CD8-positive, alpha-beta memory T cell (primary cell): ENCODE measurements at places on chromosomes 2 and 18. TPM values are rescaled to one million over a fixed set of nuclear protein-coding genes. Genes with fewer than 3 reads are reported as not detected.

- H3K27me3 ChIP-seq, result no peaks in the 10 kb centered on the region
- DNase-seq, result no peak
- no peaks in the 10 kb centered on the region for H3K36me3 ChIP-seq
- no peak overlapping the region for H3K27ac ChIP-seq
- H3K4me1 ChIP-seq, result no peaks in the 10 kb centered on the region
- H3K4me3 ChIP-seq, result no peak overlapping the region
Measured at GRCh38 chr2:118371515-118371914, 283.2 kb downstream of the INSIG2 start.

Gene B3GNT7
- 0.13 TPM for total RNA-seq

DNA sequence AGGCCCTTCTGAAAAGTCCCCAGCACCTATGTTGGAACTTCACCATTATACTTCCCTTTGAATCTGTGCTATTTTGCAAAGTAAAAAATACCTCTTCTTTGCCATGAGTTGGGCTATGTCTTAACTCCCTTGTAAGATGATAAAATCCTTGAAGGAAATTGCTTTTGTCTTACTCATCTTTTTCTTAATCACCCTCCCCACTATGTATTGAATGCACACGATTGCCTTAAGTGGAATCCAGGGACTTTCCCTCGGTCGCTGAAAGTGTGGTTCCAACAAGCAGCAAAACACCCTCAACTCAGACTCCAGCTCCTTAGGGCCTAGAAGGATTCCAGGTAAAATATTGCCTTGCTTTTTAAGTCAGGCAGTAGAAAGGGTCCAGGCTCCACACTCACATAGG lies 173.2 kb upstream of the ARL4C start:
- H3K4me3 ChIP-seq, result no peak overlapping the region
- no peaks in the 10 kb centered on the region for H3K4me1 ChIP-seq
- H3K36me3 ChIP-seq, result no peaks in the 10 kb centered on the region
- H3K27ac ChIP-seq, result no peak overlapping the region

DNA sequence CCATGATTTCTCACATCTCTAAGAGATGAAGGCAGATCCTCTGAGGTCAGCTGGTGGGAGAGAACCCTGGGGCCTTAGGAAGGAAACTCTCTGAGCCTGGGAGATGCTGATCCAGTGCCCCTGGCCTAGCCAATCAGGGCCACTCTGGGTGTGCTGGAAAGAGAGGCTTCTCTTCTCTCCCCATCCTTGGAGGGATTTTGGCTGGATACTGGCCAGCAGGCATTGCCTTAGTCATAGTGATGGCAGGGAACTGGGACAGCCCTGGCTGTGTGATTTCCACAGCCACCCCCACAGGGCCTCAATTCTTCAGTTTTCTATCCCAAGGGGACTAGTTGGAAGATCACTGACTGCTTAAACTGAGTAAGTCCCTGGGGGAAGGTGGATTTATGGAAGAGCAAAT lies 26.6 kb upstream of the PLB1 start:
- no peaks in the 10 kb centered on the region for H3K27me3 ChIP-seq
- no peaks in the 10 kb centered on the region for H3K36me3 ChIP-seq
- no peak for DNase-seq
- no peak overlapping the region for H3K4me3 ChIP-seq

DNA sequence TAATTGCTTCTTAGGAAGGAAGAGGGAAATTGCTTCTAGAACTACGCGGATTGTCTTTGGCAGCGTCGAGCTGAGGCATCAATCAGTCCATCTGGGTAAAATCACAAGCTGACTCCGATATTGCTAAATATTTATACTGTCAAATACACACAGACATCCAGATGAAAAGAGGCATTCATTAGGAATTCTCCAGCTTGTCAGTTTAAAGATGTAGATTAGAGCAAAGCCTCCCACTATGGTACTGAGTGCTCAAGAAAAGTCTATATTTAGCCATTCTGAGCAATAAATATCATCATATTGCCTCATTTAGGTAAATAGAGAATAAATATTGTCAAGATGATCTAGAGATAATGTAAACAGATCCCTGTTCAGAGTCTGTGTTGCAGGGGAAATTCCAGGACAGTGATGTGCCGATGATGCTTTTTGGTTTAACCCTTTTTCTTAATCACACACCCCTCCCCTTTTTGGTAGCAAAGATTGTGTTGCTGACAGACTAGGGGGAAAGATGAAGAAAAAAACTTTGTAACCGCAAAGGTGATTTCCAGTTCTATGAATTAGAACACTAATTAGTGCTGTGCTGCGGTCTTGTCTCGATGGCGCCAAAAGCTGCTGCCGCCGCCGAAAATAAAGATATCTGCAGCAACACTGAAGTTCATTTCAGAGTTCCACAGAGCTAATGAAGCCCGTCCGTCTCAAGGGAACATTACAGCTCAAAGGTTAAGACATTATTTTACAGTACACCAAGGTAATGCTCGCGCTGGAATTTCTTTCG lies 171.8 kb downstream of the PTGR3 start:
- no peaks in the 10 kb centered on the region for H3K36me3 ChIP-seq
- H3K27me3 ChIP-seq, result no peaks in the 10 kb centered on the region
- H3K4me1 ChIP-seq, result no peaks in the 10 kb centered on the region
- H3K4me3 ChIP-seq, result no peak overlapping the region
- DNase-seq, result no peak

GRCh38 chr2:120804459-120804858 lies 68.8 kb downstream of the GLI2 start:
- H3K27ac ChIP-seq, result no peak overlapping the region
- no peaks in the 10 kb centered on the region for H3K27me3 ChIP-seq
- no peak overlapping the region for H3K4me3 ChIP-seq
- no peak for DNase-seq
- no peaks in the 10 kb centered on the region for H3K36me3 ChIP-seq
- H3K4me1 ChIP-seq, result no peaks in the 10 kb centered on the region

DNA sequence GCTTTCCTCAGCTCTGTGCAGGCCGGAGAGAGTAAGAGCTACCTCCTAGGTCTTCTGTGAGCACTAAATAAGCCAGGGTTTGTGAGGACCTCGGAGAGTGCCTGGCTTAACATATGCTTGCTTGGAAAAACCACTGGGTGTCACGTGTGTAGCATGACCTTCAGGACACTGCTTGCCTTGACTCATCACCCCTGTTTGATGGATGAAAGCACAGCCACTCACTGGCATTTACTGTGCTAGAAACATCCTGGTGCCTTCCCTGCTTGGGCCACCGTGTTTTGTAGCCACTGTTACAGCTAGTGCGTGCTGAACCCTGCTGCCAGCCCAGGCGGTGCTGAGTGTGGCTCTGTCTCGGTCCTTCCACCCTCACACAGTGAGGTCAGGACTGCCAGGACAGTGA lies 34.8 kb upstream of the ITM2C start:
- H3K4me1 ChIP-seq, result no peaks in the 10 kb centered on the region
- peaks cover 17% of the 10 kb centered on the region for H3K27me3 ChIP-seq
- H3K4me3 ChIP-seq, result no peak overlapping the region
- no peak overlapping the region for H3K27ac ChIP-seq
